ENCODE measurements at places on chromosomes 3 and 15.

GRCh38 chr3:148790851-148791735 lies 36.5 kb upstream of the CPB1 start:
- no peak for DNase-seq

- DNase-seq, result no peak
Observed at GRCh38 chr3:57942388-57942787, 65.8 kb upstream of the FLNB start.

DNA sequence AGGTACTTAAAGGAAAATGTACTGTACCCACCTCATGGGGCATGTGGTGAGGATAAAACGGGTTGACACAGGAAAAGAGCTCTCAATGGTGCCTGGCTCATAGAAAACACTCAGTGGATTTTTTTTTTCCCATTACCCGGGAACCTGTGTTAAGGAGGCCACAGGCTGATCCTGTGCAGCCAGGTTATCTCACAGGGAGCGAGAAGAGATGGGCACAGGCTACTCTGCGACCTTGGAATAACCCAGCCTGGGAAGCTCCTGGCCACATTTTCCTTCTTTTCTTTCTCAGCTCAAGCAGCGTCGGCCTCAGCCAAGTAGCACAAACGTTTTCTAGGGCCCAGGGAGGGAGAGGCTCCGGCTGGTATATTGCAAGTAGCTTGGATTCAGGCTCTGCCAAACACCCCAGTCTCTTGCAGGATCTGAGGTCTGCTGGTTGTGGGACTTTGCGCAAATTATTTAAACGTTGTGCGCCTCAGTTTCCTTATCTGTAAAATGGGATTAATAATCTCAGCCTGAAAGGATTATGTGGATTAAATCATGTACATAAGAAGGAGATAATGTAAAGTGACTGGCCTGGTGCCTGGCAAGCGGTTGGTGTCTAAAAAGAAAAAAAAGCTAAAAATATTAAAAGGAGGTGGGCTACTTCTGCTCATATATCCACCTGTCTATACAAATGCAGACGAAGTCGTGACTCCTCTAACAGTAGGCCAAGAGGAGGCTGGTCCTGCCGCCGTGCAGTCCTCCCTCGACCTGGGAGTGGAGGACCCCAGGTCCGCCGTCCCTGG lies 2.2 kb downstream of the FURIN start:
- DNase-seq, result no peak

GRCh38 chr3:5692446-5692845 lies 504.9 kb downstream of the EDEM1 start:
- no peak for DNase-seq

- no peak for DNase-seq
Observed at GRCh38 chr3:37577697-37578096, 284.0 kb upstream of the CTDSPL start.

- no peak for DNase-seq
Observed at GRCh38 chr3:43319794-43320193, 33.5 kb downstream of the SNRK start.

GRCh38 chr3:24499991-24500390 lies 5.3 kb upstream of the THRB start:
- DNase-seq, result no peak

GRCh38 chr3:880371-880770 lies 212.5 kb upstream of the CNTN6 start:
- DNase-seq, result no peak

- no peak for DNase-seq
Observed at GRCh38 chr3:96449803-96450202, 364.6 kb upstream of the EPHA6 start.

DNA sequence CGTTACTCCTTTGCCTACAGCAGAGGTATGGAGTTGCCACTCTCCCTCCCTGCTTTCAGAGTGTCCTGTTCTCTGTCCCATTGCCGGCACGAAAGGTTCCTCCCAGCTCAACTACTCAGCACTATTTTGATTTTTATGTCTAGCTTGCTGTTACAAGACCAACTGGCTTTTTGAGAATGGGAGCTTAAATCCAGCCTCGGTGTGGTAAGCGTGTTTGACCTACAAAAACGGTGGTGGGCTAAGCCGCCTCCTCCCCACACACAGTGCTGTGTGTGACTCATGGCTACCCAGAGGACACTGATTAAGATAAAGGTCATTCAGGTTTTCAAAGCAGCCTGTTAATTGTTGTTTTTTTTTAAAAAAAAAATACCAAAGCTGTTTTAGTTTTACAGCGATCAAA lies 64.5 kb downstream of the LRTM1 start:
- DNase-seq, result no peak

- DNase-seq, result no peak
Observed at GRCh38 chr15:65343374-65343981, 34.3 kb downstream of the IGDCC3 start.

DNA sequence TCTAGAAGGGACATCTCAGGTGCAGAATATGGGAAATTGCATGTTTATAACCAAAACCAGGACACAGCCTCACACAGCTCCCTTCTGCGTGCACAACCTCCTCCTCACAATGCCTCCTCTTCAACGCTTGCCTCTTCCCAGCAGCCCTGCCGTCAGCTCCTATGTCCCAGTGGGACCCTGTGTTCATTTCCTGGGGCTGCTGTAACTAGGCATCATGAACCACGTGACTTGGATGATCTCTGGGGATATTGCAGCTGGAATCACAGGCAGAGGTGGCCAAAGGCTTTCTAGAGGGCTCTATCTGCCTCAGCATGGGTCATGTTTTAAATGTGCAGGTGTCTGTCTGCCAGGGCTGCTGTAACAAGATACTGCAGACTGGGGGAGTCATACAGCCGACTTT lies 375.3 kb downstream of the OCA2 start:
- no peak for DNase-seq

DNA sequence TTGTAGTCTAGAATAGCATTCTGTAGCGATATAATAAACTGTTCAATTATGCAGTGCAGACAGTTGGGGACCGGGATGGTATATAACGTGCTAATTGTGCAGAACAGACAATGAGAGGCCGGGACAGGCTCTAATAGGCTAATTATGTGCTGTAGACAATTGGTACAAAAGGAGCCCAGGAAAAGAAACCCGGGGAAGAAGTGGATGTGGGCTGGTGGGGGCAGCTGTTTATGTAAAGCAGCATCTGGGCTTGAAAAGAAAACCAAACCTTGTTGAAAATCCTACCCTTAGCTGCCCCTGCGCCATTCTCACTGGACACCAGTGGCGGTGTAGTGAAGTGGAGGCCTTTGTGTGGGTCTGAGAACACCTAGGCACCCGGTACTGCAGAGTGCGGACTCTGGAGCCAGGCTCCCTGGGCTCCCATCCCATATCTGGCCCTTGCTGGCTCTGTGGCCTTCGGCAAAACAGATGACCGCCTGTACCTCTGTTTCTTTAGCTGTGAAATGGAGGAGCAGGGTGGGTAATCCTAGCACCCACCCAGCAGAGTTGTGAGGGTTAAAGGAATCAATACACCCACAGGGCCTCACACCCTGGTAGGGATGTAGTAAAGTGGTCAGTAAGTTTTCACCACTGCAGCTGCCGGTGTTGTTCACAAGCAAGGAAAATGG lies 51.5 kb downstream of the CMTM6 start:
- DNase-seq, result no peak

- DNase-seq, result no peak
Observed at GRCh38 chr3:194739498-194740284, 54.0 kb downstream of the FAM43A start.

DNA sequence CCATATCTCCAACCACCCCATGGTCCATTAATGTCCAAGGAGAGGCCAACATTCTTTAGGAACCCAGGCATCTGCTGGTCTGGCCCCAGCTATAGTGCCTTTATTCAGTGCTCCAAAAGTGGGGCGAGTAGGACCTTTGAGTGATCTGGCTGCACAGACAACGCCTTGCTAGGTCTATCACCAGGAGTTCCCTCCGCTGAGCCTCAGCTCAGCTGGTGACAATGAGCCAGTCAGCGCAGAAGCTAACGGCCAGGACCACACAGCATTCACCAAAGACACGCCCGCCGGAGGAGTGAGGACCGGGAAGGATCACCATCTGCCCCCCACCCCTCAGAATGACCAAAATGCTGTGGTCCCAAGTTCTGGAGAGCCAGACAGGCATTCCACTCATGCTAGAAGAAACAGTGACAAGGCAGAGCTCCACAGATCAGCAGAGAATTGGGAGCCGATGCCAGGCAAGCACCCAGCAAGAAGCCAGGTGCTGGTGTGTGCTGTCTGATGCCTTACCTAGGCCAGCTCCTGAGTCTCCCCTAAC lies 19.0 kb downstream of the TBC1D2B start:
- DNase-seq, result no peak

GRCh38 chr15:74391582-74392450 lies 24.4 kb upstream of the CYP11A1 start:
- DNase-seq, result no peak

- DNase-seq, result no peak
Observed at GRCh38 chr3:154970797-154971196, 109.3 kb upstream of the MME start.

DNA sequence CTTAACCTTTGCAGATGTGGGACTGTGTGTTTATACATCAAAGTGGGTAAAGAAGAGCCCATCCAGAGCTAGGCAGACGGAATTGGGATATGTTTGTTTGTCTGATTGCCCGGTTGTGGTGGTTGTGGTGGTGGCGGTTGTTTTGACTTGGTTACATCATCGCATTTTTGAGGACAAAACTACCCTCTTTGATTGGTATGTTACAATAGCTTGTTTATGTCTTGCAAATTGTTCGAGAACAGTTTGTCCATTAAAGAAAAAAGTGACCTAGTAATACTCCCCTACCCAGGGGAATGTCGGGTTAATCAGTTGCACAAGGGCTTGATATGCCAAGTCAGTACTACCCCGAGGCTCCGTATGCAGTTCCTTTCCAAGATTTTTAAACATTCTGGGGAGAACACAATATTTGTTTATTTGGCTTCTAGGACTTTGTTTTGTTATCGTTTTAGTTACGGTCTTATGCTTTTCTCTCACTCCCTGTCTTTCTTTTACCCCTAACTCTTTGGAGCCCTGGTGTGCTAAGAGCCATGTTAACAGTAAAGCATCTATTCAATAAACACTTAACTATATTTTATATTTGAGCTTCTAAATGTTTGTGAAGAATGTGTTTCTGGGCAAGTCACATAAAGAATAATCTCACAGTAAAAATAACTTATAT lies 315.4 kb downstream of the LPP start:
- no peak for DNase-seq

- DNase-seq, result no peak
Observed at GRCh38 chr3:147425388-147425850, 16.3 kb downstream of the ZIC1 start.

DNA sequence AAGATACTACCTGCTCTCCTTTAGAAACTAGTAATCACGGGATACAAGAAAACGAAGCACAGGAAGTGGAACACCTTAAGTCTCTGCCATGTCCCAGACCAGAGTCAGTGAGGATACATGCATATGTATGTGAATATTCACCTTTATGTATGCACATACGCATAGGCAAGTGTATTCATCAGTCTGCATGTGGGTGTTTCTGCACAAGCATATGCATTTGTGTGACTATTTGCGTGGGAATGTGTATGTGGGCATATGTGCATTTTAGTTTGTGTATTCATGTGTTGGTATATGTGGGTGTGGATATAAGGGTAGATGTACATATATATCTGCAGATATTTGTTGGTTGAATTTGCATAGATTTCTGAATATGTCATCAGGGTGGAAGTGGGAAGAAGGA lies 889.7 kb downstream of the AGBL1 start:
- DNase-seq, result no peak

DNA sequence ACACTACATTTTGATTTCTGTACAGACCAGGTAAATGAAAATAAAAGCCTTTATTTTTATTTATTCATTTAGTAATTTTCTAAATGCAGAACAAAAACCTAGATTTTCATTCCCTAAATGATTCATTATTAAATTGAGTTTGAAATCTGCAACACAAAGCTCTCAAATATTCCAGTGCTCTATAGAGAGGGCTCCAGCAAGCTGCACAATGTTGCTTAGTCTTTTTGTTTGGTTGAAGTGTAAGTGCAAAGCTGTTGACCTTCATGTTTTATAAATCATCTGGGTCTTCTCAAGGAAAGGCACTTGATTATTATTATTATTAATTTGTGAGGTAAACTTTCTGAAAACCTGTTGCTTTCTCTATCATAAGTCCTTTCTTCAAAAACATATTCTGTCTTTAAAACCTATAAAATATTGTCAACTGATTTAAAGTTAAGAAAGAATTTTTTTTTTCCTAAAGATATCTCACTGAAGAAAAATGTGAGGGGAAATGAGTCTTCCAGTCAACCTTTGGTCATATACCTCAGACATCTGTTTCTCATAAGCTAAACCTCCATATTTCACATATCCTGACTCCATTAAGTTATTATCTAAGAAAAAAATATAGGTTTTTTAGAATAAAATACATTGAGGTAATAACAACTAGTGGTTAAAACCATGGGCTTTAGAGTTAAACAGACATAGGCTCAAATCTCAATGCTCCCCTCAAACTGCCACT lies 100.7 kb downstream of the ZIC4 start:
- no peak for DNase-seq

- no peak for DNase-seq
Observed at GRCh38 chr3:101940521-101941317, 91.4 kb downstream of the NFKBIZ start.

DNA sequence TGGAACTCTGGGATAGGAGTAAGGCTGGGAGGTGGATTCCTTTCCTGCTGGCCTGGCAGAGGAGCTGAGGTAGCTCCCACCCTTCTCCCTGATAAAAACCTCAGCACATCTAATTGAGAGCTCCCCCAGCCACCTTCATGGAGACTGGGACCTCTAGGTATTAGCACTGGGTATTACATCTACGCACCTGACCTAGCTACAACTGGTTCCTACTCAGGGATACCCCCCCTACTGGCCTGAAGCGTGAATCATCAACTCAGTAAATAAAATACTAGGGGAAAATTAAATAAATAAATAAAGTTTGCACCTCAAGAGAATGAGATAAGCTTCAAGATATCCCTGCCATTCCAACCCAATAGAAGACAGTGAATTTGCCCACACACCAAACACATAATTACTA lies 140.4 kb downstream of the NEK10 start:
- DNase-seq, result no peak

- peak; percentile 47 for DNase-seq
Observed at GRCh38 chr15:40398413-40398873, 7.2 kb upstream of the IVD start.

DNA sequence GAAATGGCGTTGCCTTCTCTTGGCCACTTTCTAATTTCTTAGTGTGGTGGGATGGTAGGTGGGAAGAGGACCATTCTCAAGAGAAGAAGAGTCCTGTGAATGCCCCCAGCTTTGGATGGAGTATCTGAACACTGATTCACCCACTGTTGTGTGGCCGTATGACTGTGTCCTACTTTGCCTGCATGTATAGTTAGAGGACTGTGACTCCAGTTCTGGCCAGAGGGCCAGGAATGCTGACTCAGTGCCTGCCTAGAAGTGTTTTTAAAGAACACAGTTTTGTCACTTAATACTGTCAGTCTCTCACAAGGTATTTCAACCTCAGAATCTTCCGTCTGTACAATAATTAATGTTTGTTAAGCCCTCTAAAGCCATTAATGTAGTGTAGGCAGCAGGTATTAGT lies 2.1 kb downstream of the SEC61A1 start:
- DNase-seq, result no peak

GRCh38 chr3:172135820-172136219 lies 96.4 kb downstream of the FNDC3B start:
- DNase-seq, result no peak

GRCh38 chr15:36897834-36898233 lies 202.5 kb downstream of the MEIS2 start:
- no peak for DNase-seq

- no peak for DNase-seq
Observed at GRCh38 chr3:176927706-176928581, 269.3 kb downstream of the TBL1XR1 start.

GRCh38 chr3:45095916-45096526 lies 50.2 kb downstream of the CDCP1 start:
- no peak for DNase-seq

GRCh38 chr3:155745795-155746550 lies 1.1 kb upstream of the PLCH1 start:
- DNase-seq, result no peak

GRCh38 chr3:76111808-76112207 lies 326.5 kb upstream of the ZNF717 start:
- DNase-seq, result no peak

Measured in activated CD4-positive, alpha-beta T cell treated with anti-CD3 and anti-CD28 coated beads, Interleukin-2, amount 10 ng/mL, durations not matched to agents 7 days and 5 days (primary cell).